ENCODE measurements at places on chromosomes 3 and 15. TPM values are rescaled to one million over a fixed set of nuclear protein-coding genes. Genes with fewer than 3 reads are reported as not detected.

- no peak for DNase-seq
These were observed 967 bp upstream of the BNC1 start for GRCh38 chr15:83285284-83285978.

- DNase-seq, result no peak
These were observed 24.3 kb downstream of the LRRC2 start for GRCh38 chr3:46541835-46542234.

DNA sequence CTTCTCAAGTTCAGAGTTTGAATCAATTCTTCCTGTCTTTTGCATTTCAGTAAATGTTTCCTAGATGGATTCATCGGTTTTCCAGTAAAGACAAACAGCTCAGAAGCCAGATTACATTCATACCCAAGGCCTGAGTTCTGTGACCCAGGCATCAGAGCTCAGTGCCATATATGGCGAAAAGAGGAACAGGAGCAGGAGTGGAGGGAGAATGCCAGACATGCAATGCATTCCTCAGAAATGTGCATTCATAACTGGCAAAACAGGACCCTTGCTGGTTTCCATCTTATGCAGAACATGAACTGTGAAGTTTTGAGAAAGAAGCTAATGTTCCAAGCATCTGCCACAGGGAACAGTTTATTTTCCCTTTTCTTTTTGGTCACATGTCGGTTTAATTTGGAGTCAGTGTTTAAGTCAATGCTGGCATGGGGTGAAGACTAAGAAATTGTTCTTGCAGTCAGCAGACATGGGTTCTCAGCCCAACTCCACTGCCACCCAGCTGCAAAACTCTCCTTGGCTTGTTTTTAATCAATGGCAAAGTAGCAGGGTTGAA, 116.5 kb downstream of the LPP start:
- DNase-seq, result no peak

The HCLS1 gene
- total RNA-seq, result 236 TPM

GRCh38 chr15:57091636-57092035, 173.2 kb downstream of the TCF12 start:
- no peak for DNase-seq

DNA sequence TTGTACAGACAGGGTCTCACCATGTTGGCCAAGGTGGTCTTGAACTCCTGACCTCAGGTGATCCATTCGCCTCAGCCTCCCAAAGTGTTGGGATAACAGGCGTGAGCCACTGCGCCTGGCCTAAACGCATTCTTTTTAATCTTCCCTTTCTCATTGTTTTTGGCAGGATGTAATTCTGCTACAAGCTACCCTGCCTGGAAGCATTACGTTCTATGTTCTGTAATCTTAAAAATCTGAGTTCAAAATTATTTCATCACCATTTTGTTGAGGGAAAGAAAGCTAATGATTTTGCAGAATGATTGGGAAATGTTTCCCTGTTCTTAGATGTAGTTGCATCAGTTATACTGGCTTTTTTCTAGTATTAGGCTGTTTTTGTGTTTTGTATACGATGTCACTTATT, 71.5 kb downstream of the RGMA start:
- DNase-seq, result no peak

The TMEM158 gene
- total RNA-seq, result not detected

- no peak for DNase-seq
These were observed 712 bp upstream of the MME start for GRCh38 chr3:155079468-155079745.

The GRAMD2A gene
- 0.07 TPM for total RNA-seq

The KBTBD13 gene
- not detected for total RNA-seq

The PRR23B gene
- not detected for total RNA-seq

- DNase-seq, result no peak
These were observed 161.6 kb downstream of the TCF12 start for GRCh38 chr15:57079931-57080620.
